Muscle of back (tissue), 13 donors: ENCODE measurements at places on chromosomes 6 and 20.

DNA sequence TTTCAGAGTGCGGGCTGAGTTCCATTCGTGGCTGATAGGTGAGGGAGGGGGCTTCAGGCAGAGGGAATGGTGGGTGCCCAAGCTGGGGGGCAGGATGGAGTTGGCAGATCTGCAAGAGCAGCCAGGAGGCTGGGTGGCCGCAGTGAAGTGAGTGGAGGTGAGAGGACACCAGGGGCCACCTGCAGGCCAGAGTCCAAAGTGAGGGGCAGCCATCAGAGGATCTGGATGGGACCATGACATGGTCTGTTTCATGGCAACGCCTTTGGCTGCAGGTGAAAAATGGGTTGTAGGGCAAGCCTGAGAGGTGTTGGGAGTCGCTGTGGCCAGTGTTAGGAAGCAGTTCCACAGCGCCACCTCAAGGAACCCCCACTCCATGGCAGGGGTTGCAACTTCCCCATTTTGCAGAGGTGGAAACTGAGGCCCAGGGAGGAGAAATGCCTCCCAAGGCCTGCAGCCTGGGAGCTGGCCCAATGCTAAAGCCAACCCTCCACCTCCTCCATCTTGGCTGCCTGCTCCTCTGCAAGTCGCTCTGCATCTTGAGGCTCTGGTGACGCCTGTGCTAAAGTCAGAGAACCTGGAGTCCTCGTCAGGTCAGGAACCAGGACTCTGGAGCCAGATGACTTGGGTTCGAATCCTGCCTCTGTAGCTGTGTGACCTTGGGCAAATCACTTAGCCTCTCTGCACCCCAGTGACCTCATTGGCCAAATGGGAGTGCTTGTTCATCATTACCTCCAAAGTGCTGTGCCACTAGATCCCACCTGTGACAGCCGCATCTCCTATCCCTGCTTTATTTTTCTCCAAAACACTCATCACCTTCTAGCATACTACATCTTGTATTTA, 153.8 kb downstream of the CEBPB start:
- DNase-seq = no peak

DNA sequence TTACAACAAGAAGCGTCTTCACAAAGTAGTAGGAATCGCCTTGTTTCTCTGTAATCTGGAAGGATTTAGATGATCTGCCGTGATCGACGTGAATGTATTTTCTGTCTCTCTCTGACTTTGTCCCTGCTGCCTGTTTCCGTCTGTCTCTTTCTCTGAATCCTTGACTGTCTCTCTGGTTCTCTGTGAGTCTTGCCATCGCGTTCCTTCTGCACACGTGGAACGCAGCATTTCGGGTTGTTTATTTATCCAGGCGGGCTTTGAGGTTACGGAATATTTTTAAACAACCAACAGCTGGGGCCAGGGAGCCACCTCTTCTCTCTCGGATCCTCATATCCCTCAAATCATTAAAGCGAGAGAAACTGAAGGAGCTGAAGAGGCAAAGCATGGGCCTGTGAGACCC, 215.9 kb downstream of the ZDHHC14 start:
- no peak for DNase-seq

DNA sequence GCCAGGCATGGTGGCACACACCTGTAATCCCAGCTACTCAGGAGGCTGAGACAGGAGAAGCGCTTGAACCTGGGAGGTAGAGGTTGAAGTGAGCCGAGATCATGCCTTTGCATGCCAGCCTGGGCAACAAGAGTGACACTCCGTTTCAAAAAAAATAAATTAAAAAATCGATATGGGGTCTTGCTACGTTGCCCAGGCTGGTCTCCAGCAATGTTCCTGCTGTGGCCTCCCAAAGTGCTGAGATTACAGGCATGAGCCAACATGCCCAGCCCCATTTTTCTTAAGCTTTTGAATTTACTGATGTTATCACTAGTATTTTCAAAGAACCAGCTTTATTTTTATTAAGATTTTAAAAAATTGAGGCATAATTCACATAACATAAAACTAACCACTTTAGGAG, 23.6 kb downstream of the POLR1C start:
- no peak for DNase-seq

DNA sequence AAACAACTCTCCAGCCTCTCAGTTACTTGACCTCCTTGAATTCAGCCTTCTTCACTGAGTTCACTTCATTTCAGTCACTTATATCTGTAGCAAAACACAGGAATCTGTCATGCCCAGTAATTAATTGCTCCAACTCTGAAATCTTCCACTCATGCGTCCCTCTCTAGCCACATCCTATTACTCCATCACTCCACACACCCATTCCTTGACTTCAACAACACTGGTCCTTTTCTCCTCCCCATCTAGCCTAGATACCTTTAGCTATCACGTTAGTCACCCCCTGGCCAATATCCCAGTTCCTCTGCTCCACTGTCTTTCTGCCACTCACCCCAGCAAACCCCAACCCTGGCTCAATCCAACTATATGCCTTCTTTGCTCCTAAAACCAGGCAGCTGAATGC, 7.7 kb downstream of the ZHX3 start:
- DNase-seq = no peak

DNA sequence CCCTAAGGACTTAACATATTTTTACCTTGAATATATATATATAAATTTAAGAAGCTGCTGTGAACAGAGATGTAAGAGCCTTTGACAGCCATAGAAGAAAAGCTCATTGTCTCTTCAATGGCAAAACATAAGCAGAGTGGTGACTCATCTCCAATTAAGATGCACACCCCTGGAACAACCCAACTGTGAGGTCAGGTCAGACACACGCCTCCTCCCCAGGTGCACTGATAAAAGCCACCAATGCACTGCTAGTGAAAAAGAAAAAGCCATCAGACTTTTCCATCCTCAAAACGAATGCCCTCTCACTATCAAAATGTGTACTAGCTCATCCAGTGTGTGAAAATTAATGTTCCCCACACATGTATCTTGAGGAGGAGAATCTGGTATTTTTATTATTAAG, 100.1 kb downstream of the SMLR1 start:
- DNase-seq = no peak

GRCh38 chr6:167970230-167970629, 27.2 kb upstream of the KIF25 start:
- no peak for DNase-seq

GRCh38 chr20:21719592-21720214, 14.2 kb downstream of the PAX1 start:
- peak; percentile 82 for DNase-seq

DNA sequence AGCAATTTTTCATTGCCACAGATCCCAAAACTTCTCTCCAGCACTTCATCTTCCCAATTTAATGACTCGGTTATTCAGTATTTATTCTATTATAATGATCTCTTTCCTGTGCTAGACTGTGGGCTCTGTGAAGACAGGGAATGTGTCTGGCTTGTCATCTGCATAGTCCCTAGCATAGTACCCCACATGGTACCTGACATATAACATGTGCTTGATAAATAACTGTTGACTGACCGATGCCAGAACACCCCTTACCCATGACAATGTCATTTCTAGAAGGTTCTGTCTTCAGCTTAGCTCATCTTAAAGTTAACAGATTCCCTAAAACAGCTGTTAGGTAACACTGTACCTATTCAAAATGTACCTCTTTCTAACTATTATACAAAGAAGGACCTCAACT, 3.6 kb downstream of the PXMP4 start:
- no peak for DNase-seq

DNA sequence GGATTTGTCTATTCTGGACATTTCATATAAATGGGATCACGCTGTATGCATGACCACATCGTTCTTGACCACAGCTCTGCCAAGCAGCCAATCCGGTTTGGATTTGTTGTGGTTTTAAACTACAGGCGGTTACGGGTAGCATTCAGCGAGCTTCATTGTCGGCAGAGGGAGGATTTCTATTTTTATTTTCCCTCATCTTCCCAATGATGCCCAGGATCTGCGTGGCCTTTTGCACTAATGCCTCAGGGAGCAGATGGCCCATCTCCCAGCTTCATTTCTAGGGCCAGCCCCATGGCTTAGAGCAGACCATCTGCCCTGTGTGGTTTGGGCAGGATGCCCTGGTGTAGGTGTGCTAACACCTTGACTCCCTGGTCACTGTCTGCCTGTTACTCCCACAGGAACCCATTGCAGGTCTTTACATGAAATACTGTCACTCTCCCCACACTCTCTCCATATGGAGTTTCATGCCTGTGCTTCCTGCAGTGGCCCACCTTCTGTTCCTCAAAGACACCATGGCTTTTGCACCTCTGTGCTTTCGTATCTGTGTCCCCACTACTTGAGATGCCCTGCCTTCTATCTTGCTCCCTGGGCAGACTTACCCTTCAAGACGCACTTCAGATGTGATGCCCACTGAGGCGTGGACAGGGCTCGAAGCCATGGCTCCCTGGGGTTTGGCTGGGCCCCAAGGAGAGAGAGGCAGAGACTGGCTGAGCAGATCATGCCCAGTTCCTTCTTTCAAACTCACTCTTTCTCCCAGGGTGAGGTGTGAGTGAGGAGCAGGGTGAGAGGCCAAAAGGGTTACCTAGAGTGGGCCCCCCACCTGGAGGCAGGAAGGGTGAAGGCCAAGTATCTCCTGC, 26.0 kb downstream of the SDCBP2 start:
- no peak for DNase-seq

DNA sequence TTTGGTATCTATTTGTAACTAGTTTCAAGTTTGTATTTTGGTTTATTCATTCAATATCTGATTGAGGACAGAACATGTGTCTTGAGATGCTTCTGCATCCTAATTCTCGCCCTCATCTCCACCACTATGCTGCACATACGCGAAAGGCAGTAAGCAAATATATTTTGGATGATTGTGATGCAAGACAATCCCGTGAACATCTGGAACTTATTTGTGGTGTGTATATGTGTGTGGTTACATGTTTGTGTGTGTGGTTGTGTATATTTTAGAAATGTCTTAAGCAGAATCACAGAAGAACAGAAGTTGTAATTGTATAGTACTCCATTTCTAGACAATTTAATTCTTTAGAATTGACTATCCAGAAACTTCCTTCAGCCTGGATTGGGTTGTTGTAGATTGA, 35.1 kb upstream of the RNF144B start:
- no peak for DNase-seq

- DNase-seq = no peak
These were observed 64.8 kb downstream of the SYNJ2 start for GRCh38 chr6:158046201-158047126.

GRCh38 chr6:17281497-17282481, 628 bp downstream of the RBM24 start:
- peak; percentile 39 for DNase-seq

DNA sequence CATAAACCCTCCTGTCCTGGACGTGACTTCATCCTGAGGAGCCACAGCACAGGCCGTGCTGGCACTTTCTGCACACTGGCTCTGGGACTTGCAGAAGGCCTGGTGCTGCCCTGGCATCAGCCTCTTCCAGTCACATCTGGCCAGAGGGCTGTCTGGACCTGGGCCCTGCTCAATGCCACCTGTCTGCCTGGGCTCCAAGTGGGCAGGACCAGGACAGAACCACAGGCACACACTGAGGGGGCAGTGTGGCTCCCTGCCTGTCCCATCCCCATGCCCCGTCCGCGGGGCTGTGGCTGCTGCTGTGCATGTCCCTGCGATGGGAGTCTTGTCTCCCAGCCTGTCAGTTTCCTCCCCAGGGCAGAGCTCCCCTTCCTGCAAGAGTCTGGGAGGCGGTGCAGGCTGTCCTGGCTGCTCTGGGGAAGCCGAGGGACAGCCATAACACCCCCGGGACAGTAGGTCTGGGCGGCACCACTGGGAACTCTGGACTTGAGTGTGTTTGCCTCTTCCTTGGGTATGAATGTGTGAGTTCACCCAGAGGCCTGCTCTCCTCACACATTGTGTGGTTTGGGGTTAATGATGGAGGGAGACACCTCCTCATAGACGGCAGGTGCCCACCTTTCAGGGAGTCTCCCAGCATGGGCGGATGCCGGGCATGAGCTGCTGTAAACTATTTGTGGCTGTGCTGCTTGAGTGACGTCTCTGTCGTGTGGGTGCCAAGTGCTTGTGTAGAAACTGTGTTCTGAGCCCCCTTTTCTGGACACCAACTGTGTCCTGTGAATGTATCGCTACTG, 22.0 kb upstream of the PYGB start:
- no peak for DNase-seq

GRCh38 chr20:34982270-34983088, 26.8 kb downstream of the MYH7B start:
- DNase-seq = no peak

- no peak for DNase-seq
These were observed 17.1 kb upstream of the EFCAB8 start for GRCh38 chr20:32841632-32842031.

GRCh38 chr6:75196081-75196687, 9.7 kb downstream of the COL12A1 start:
- peak; percentile 76 for DNase-seq
